Cardiac muscle cell (in vitro differentiated cells and primary cell): ENCODE measurements at places on chromosomes 7 and 10.

GRCh38 chr7:132243051-132243450 lies 333.2 kb downstream of the PLXNA4 start:
- no peak for DNase-seq

DNA sequence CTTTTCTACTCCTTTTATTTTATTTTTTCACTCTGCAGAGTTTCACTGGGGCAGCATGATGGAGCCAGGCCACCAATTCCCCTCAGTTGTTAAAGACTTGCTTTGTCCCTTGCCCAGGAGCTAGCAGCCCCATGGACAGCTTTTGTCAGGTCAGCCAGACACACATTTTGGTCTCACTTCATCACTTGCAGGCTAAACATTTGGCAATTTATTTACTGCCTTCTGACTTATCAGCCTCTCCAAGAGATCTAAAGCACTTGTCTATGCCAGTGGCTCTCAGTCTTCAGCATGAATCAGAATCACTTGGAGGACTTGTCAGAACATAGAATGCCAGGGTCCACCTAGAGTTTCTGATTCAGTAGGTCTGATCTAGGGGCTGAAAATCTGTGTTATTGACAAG lies 66.4 kb upstream of the GDF10 start:
- peak; percentile 40 for DNase-seq

GRCh38 chr7:139901056-139901795 lies 72.2 kb downstream of the TBXAS1 start:
- DNase-seq, result no peak

DNA sequence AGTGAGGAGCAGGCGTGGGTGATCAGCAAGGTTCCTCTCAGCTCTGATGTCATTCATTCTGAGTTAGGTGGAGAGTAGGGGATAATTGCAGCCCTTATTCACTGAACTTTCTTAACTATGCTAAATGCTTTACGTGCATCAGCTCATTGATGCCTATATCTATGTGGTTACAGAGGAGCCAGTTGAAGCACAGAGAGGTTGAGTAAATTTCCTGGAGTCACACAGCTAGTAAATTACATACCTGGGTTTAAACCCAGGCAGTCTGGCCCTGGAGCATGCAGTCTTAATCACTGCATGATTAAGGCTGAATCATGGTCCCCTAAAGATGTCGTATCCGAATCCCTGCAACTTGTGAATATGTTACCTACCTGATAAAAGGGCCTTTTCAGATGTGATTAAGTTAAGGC lies 99.6 kb downstream of the GRK5 start:
- DNase-seq, result no peak

DNA sequence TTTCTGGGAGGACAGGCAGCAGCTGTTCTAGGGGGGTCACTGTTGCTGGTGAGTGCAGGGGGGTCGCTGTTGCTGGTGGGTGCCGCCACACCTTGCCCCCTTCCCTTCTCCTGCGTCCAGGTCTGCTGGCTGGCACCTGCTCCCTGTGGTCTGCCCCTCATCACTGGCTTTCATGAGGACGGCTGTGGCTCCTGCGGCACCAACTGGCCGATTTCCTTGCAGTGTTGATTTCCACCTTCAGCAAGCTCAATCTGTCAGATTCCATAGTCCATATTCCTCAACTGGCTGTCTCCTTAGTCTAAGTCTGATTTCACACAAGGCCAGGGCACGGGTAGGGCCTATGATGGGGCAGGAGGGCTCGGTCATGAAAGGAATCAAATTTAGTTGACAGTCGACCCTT lies 23.4 kb upstream of the GRB10 start:
- DNase-seq, result no peak

DNA sequence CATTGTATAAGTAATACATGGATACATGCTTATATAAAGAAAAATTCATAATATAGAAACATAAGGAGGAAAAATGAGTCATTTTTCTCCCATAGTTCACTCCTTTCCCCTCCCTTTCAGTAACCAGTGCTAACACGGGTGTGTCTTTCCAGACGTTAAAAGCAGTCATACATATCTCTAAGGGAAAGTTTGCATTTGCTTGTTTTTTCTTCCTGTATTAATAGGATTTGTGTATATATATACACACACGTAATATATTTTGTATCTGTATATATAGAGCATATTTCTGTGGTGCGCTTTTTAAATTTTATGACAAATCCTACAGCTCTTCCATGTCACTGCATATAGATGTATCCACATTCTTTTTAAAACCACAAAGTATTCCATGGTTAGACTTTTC lies 78.8 kb downstream of the RALA start:
- DNase-seq, result no peak

- peak; percentile 41 for DNase-seq
Measured at GRCh38 chr7:37065779-37066271, 341.5 kb upstream of the AOAH start.

- peak; percentile 6 for DNase-seq
Measured at GRCh38 chr10:57955076-57955475, 312.6 kb downstream of the IPMK start.
